Hippocampal formation (tissue), 2 donors: ENCODE measurements at places on chromosomes 12 and 14.

- no peak for DNase-seq
Observed at GRCh38 chr12:92385296-92385695, 239.7 kb upstream of the BTG1 start.

- no peak for DNase-seq
Observed at GRCh38 chr12:124647316-124647715, 79.9 kb upstream of the NCOR2 start.

DNA sequence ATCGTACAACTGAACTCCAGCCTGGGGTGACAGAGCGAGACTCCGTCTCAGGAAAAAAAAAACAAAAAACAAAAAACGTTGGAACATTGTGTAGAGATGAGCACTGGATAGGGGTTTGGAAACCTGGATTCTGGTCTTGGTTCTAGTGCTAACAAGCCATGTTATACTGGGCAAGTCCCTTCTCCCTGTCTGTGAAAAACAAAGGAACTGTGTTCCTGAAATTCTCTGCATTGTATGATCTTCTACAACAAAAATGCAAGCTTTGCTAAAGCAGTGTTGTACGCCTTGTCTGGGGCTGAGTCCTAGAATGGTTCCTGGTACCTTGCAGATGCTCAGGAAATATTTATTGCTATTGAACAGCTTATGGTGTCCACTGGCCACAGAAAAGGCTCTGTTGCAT lies 13.4 kb downstream of the GPRC5D start:
- no peak for DNase-seq

DNA sequence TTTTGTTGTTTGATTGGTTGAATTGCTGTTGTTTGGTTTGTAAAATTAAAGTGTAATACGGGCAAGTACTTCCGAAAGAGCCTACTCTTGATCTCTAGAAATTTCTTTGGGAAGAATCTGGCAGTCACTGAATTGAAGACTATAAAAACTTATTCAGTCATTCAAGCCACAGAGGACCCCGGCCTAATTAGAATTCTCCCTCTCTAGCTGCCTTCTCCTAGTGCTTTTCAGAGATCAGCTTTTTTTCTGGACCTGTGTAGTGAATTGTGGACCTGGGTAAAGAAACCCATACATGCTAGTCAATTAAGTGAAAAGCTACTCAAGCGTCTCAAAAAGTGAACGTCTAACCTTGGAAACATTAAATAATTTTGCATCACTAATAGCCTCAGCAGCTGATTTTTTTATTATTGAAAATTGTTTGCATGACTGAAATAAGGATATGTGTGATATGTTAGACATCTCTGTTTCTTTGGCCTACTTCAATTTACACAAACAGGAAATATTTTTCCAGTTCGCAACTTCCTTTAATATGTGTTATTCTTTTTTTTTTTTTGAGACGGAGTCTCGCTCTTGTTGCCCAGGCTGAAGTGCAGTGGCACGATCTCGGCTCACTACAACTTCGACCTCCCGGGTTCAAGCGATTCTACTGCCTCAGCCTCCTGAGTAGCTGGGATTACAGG lies 27.2 kb downstream of the EFCAB11 start:
- DNase-seq, result no peak

DNA sequence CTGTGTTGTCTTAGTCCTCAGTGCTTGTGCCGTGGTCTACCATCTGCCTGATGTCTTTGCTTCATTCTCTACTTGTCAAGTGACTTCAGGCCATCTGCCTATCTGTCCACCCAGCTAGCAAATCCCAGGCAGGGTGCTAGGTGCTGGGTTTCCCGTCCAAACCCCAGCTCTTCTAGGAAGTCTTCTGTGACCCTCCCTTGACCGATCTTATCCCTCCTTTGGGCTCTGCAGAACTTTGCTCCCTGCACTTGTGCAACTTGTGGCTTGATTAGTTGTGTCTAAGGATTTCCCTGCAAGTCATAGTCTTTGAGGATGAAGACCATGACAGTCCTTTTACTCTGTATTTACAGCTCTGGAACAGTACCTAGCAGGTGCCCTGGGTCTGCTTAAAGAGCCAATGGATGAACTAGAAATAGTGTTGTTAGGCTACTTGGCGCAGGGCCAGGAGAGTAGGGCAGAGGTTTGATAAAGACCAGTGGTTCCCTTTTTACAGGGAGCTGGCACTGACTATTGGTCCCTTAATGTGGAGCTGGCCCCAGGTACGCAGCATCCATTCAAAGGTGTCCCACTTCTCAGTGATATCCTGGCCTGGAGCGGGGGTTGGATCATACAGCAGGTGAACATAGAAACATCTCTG lies 60.1 kb downstream of the ADCK1 start:
- no peak for DNase-seq

DNA sequence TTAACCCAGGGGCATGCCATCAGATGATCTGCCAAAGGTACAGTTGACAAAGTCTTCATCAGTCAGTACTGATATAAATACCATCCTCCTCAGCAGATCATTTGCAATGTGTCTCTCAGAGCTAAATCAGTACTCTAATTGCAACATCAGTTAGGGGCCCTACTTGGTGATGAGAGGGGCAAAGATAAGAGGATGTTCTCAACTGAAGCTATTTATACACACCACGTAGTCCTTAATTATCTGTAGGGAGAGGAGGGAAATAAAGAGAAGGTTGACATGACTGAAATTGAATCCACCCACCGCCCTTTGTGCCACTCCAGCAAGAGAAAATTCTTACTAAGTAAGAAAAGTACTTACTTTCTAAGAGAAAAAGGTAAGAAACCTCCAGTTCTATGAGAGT lies 157.8 kb upstream of the NUDT4 start:
- no peak for DNase-seq

DNA sequence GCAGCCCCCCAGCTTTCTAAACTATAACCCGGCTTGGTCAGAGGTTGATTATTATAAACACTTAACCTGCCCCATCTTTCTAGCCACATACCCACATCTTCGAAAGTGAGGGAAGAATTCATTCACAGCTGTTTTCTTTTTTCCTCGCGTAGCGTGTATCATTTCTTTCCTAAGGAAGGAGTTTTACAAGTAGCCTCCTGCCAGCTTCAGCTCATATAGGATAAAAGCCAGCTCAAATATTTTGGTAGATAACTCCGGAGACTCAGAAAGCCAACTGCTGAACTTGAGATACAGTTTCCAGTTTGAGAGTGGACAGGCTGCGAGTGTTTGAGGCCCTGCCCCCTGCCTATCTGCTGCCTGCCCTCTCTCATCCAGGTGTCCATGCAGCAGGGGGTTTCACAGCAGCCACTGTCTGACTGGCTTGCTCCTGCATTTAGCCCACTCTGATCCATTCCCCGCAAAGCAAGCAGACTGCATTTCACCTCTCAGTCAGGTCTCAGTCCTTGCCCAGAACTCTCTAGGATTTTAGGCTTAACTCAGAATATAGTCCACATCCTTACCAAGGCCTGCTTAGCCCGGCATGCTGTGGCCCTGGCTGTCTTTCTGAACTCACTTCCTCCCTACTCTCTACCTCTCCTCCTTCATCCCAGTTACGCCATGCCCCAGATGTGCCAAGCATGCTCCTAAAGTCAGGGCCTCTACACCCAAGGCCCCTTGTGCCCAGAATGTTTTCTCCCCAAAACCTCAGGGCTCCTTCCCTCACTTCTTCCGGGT lies 46.9 kb downstream of the EVL start:
- no peak for DNase-seq

DNA sequence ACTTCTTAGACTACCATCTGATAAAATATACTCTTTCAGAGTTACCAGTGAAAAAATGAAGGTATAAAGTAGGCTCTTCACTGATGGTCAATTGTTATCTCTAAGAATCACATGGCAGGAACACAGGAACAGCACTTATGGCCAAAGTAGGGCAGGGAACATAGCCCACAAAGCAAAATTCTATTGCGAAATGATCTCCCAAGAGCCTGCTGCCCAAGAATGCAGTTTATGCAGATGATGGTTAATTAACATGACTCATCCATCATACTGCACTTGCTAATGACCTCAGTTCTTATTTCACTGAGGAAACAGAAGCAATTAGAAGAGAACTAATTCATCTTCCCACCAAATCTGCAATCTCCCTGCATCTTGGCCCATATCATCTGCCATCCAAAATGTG lies 133.8 kb downstream of the SLC2A13 start:
- DNase-seq, result no peak

DNA sequence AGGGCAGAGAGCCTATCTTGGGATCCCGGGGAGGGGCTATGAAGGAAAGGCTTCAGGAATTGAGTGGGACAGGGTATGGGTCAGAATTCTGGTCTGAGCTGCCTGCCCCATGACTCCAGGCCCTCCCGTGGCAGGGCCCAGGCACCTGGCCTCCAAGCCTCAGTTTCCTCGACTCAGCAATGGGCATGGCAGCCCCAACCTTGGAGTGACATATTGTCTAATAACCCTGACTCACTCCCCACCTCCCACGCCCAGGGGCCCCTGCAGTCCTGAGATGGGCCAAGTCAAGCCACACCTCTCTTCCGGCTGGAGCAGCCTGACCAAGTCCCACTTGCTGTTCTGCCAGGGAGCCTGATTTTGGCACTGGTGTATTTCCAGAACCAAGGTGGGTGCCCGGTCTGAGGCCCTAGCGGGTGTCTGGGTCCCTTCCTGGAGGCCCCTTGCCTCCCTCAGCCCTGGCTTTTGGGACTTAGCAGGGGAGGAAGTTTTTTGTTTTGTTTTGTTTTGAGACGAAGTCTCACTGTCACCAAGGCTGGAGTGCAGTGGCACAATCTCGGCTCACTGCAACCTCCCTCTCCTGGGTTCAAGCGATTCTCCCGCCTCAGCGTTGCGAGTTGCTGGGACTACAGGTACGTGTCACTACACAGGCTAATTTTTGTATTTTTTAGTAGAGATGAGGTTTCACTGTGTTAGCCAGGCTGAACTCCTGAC lies 40.3 kb upstream of the RCOR1 start:
- DNase-seq, result no peak

GRCh38 chr12:80268924-80269749 lies 169.8 kb downstream of the OTOGL start:
- no peak for DNase-seq

- DNase-seq, result peak; percentile 10
Observed at GRCh38 chr14:22252686-22253085, 336.3 kb downstream of the DAD1 start.

GRCh38 chr12:88416786-88417185 lies 163.5 kb downstream of the KITLG start:
- no peak for DNase-seq

DNA sequence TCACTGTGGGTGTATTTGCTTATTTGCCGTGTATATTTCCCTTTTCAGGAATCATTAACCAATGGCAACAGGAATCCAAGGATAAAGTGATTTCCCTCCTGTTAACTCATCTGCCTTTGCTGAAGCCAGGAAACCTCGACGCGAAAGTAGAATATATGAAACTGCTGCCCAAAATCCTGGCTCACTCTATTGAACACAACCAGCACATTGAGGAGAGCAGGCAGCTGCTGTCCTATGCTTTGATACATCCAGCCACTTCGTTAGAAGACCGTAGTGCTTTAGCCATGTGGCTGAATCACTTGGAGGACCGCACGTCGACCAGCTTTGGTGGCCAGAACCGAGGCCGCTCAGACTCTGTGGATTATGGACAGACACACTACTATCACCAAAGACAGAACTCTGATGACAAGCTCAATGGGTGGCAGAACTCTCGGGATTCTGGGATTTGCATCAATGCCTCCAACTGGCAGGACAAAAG lies 135.1 kb downstream of the SAMD4A start:
- no peak for DNase-seq

GRCh38 chr12:51388069-51388799 lies 3.0 kb downstream of the GALNT6 start:
- no peak for DNase-seq
